Activated T-cell treated with anti-CD3 and anti-CD28 coated beads, Interleukin-2, amount 50 U/mL, for 4 hours (primary cell): ENCODE measurements at places on chromosomes 16 and 17.

- peak; percentile 32 for DNase-seq
Measured at GRCh38 chr17:2710803-2711607, 559 bp downstream of the CLUH start.

DNA sequence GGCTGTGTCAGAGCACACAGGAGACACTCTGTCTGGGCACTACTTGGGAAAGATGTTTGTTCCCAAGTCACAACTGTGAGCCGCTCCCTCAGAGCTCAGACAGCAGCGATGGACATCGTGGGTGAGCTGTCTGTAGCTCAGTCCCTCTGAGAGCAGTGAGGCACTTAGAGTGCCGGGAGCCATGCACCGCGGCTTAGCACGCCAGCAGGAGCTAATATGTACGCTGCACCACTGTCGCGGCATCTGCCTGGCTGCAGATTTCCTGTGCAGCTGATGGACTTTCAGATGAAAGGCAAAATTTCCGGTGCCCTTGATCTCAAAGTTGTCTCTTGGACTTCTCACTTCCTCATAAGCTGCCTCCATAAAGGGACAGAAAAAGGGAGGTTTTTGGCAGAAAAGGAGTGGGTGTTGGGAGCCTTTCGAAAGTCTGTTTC is 92.8 kb upstream of the ZNF469 start:
- DNase-seq, result no peak

DNA sequence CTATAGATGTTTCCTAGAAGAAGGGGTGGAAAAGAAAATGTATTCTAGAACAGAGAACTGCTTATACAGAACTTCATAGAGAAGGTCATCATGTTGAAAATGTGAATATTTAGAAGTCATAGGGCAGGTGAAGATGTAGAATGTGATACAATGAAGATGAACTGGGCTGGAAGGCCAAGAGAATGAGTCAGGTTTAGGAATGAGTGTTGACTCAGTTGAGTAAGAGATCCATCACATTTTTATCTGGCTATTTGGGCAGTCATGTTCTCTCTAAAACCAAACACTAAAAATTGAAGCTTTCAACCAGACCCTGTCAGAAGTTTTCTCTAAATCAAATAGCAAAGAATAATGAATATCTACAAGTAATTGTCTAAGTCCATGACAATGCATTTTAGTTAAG is 660.5 kb downstream of the KCNJ2 start:
- no peak for DNase-seq

- DNase-seq, result no peak
Measured at GRCh38 chr16:72985148-72985941, 62.6 kb downstream of the ZFHX3 start.

GRCh38 chr17:45104029-45104428 is 28.3 kb downstream of the PLCD3 start:
- DNase-seq, result no peak

DNA sequence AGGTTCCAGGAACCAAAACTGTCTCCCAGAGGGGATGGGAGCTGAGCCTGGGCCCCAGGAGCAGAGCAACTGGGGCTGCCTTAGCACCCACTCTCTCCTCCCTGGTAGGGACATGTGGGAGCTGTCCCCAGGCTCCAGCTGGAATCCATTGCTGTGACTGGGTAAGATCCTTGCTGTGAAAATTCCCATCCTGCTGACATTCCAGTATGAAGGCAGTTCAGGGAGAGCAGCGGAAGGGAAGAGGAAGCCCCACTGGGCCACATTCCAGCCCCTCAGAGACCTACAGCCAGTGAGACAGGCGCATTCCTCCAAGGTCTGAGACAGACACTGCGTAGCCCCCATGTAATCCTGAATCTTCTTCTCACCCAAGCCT is 24.2 kb downstream of the MYO18A start:
- DNase-seq, result no peak

GRCh38 chr16:52256310-52257078 is 290.4 kb downstream of the TOX3 start:
- no peak for DNase-seq

DNA sequence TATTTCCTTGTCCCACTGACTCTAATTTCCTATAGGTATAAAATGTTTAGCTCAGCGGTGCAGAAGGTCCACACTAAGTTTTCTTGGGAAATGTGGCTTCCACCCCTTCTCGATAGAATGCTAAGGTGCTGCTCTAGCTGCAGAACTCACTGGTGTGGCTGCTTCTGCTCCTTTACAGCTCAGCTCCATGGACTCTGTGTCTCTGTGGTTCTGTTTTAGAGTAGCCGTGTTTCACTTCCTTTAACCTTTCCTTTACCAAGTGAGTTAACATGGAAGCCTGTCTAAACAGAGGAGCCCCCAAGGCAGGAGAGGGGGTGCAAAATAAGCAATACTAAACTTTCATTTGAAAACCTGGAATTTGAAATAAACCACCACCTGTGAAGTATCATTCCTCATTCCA is 65.3 kb downstream of the SPECC1 start:
- DNase-seq, result no peak

- no peak for DNase-seq
Measured at GRCh38 chr17:30958187-30958586, 12.7 kb upstream of the RNF135 start.

- no peak for DNase-seq
Measured at GRCh38 chr17:42975265-42975664, 4.6 kb downstream of the PTGES3L start.

GRCh38 chr17:42521036-42521435 is 15.0 kb upstream of the NAGLU start:
- DNase-seq, result no peak

DNA sequence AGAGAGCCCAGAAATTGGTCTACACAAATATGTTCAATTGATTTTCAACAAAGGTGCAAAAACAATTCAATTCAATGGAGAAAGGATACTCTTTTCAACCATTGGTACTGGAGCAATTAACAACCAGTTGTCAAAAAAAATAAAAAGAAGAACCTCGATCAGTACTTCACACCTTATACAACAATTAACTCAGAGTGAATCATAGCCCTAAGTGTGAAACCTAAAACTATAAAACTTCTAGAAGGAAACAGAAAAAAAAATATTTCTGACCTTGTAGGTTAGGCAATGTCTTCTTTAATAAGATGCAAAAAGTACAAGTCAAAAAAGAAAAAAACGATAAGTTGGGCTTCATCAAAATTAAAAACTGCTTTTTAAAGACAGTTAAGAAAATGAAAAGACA is 56.1 kb upstream of the CHMP6 start:
- no peak for DNase-seq

GRCh38 chr16:4328782-4329775 is 13.2 kb downstream of the GLIS2 start:
- DNase-seq, result no peak

- no peak for DNase-seq
Measured at GRCh38 chr16:28897826-28898225, 19.5 kb downstream of the ATP2A1 start.

GRCh38 chr16:79074951-79075350 is 525.6 kb downstream of the MAF start:
- no peak for DNase-seq

DNA sequence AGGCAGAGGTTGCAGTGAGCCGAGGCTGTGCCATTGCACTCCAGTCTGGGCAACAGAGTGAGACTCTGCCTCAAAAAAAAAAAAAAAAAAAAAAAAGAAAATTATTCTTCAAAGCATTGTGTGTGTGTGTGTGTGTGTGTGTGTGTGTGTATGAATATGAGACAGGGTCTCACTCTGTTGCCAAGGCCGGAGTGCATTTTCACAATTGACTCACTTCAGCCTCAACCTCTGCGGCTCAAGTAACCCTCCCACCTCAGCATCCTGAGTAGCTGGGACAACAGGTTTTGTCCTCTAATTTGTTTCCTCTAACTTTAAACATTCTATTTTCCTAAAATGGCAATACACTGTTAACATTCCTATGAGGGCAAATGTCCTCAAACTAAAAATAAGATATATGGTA is 7.7 kb downstream of the FBXO47 start:
- DNase-seq, result no peak

DNA sequence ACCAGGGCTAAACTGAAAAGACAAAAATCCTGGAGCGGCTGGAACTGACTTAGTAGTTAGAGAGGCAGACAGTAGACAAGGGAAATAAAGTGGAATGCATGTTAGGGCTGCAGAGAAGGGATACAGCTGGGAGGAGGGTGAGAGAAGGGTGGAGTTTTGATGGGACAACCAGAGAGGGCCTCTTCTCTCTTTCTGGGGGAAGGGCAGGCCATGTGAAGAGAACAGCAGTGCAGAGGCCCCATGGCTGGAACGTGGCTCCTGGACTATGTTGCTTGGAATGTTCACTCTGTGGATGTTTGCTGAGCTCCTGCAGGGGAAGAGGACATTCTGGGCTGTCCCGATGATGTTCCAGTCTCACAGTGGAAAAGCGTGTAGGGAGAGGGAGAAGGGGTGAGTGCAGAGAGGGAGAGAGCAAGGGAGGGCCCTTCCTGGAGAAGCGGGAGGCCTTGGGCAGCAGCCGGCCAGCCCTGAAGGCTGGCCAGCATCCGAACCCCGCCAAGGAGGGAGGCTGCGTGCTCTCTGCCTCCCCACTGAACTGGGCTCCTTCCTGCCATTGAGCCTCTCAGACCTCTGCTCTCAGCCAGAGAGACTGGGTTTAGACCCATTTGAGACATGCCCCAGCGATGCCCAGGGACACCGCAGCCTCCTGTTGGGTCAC is 33.1 kb upstream of the GSE1 start:
- DNase-seq, result no peak

- DNase-seq, result no peak
Measured at GRCh38 chr17:18191967-18192366, 8.3 kb downstream of the ALKBH5 start.

- no peak for DNase-seq
Measured at GRCh38 chr17:63082273-63082861, 116.3 kb downstream of the TANC2 start.

DNA sequence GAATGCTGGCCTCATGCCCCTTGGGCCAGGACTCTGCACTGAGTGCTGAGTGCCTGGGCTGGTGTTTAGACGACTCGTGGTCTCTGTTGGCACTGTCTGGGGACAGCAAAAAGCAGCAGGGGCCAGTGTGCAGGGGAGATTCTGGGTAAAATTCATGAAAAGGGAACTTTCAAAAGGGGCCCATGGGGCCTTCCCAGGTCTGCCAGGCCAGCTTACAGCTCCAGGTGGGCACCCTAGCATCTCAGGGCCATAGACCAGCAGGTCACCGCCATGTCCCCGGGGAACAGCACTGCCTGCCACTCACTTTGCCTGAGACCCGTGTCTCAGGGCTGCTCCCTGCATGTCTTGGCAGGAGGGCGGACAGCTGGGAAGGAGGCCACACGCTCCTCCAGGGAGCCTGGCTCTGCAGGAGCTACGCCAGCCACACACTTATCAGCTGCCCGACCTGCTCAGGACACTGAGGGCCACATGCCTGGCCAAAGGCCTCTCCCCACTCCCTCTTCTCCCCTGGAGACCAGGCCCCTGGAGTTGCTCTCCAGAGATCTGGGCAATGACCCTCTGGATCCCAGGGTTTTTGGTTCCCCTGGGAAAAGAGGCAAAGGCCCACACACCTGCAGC is 8.8 kb upstream of the FASN start:
- no peak for DNase-seq

DNA sequence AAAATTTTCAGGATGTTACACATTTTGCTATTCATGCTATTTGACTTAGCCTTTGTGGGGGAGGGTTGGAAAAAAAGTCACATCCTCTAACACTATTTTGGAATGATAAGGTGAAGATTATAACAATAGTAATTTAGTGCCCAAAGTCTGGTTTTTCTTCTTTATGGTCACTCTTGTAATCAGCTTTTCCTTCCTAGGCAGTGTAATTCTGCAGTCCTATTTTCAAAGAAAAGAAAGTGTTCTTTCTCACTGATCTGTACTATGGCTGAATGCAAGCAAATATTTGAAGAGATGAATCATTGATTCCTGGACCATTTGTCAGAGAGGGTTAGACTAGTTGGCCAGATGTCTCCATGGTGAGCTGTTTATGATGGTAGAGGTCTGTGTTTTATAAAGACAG is 8.4 kb downstream of the RSPRY1 start:
- DNase-seq, result no peak

- DNase-seq, result no peak
Measured at GRCh38 chr17:81328489-81328888, 33.4 kb upstream of the SLC38A10 start.

DNA sequence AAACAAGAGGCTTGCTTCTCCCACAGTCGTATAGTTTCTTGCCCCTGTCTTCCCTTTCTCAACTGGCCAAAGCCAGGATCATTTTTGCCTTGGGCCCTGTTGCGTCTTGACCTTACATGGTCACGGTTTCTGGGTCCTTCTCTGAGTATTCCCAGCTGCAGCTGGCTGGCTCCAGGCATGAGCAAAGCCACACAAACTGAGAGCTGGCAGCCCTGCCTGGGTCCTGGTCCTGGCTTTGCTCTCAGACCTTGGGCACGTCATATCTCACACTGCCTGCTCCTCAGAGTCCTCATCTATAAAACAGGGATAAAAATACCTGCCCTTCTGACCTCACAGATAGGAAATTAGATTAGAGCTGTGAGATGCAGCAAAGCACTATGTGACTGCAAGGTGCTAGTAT is 277.6 kb downstream of the CBLN1 start:
- DNase-seq, result no peak

DNA sequence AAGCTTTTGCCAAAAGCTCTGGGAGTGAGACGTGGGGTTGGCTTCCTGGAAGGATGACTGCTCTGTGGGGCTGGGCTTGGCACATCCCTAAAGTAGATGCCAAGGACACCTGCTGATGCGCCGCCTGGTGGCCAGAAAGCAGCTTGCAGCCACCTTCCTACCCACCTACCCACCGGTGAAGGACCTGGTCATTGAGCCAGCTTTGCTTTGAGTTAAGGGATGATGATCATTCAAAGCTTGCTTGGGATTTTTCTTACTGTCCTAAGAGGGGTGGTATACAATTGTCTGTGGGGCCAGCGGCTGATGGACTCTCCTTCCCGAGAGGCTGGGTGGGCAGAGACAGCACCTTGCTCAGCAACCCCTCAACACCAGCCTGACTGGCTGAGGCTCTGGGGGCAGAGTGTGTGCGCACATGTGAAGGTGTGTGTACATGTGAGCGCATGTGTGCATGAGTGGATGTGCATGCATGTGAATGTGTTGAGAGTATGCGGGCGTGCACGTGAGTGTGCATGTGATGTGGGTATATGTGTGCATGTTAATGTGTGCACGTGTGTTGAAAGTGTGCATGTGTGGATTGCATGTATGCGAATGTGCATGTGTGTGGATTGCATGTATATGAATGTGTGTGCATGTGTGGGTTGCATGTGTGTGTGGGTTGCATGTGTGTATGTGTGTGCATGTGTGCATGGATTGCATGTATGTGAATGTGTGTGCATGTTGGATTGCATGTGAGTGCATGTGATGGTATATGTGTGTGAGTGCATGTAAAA is 18.6 kb downstream of the C1QTNF1 start:
- peak; percentile 67 for DNase-seq

- DNase-seq, result no peak
Measured at GRCh38 chr17:27544350-27545131, 86.4 kb upstream of the LGALS9 start.

GRCh38 chr17:15119968-15120367 is 145.2 kb downstream of the PMP22 start:
- DNase-seq, result no peak

- DNase-seq, result no peak
Measured at GRCh38 chr16:21523411-21524067, 75.8 kb upstream of the METTL9 start.

DNA sequence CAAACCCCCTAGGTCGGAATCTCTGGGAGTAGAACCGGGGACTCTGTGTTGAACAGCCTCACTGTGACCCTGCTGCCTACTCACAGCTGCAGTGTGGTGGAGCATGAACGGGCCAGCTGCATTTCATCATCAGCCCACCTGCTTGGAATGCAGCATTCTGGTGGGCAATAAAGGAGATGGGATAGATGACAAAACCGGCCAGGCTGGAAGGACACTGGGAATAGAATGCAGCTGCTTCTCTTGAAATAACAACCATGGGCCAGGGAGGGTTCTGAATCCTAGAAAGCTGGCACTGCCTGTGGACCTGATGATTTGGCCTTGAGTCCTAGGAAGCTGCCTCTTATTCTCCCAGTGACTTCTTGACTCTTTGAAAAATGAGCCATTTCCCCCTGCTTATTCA is 23.5 kb downstream of the CFAP97D1 start:
- DNase-seq, result no peak
